ENCODE measurements at places on chromosomes 2 and 18.

DNA sequence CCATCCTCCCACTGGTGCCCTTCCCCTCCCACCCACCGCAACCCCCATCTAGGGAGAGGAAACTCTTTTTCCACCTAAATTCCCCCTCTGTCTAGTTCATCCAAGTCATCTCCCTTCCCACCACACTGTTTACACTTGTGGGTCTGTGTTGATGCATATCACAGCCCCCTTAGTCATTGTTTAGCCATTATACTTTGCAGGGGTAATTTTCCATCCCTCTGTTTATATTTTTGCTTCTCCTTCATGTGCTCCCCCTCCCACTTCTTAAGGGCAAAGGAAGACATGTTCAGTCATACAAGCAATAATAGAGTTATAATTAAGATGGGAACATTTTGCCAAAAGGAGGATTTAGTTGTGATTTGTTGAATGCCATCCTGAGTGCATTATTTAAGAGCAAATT is 187.8 kb upstream of the TNP1 start:
- no peak for DNase-seq

DNA sequence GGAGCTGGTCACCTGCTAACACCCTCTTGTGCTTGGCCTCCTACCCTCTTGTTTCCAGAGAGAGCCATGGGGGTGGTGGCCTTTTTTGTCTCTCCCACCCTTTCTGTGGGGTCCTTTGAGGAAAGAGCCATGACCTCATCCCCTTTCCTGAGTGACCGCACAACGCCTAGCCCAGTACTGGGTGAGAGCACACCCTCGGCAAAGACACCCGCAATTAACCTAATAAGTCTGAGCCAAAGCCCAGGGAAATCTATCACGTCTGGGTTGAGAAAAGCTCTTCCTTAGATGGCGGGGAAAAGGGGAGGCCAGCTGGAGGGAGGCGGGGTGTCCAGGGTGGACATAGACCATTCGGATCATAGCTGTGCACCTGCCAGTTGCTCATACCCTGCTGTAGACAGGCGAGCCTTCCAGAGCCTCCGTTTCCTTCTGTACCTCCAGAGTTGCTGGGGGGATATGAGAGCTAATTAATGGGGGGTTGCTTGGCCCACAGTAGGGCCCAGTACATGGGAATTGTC is 93.7 kb upstream of the MCFD2 start:
- no peak for DNase-seq

GRCh38 chr18:71630696-71631095 is 913.4 kb downstream of the CBLN2 start:
- DNase-seq = no peak

DNA sequence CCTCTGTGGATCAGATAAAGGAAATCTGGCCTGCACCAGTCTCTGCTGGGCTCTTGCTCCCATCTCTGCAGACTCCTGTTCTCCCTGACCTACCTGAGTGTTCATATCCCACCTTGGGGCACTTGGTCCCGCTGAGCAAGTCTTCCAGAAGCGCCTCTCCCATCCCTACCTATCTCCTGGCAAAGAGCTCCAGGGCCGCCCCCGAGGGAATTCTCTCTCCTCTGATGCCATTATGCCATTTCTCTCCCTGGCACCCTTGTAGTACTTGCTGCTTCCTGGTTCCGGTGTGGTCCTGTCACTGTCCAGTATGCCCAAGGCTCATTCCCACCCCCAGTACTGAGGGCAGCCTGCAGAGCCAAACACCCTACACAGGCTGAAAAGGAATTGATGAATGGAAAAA is 99.8 kb downstream of the KLHL29 start:
- no peak for DNase-seq

DNA sequence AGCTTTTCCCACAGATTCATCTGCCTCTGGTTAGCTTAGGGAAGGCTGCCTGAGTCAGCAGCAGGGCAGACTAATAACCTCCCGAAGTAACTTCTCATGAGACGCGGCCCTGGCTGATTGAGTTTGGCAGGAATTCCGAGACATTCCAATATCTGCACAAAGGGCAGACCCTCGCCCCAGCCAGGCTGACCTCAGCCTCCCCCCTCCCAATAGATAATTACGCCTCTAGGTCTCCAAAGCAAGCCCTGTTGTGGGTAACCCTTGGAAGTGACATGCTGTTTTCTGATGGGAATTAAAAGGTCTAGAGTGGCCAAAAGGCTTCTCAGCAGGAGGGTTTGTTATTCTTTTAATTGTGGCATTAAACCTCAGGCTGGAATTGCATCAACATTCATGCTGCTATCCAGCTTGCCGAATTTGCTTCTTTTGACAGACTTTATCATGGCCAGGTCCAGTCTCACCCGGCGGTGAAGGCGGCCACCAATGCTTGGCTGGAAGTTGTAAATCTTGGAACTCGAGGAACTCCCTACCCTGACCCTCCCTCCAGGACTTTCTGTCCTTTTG is 98.0 kb upstream of the SLC14A2 start:
- DNase-seq = no peak

GRCh38 chr2:68739595-68740399 is 5.2 kb downstream of the ARHGAP25 start:
- DNase-seq = no peak

- peak; percentile 6 for DNase-seq
Observed at GRCh38 chr2:46296216-46296839, 879 bp upstream of the EPAS1 start.

All from central memory CD4-positive, alpha-beta T cell (primary cell).